ENCODE measurements at places on chromosomes 13 and 19. TPM values are rescaled to one million over a fixed set of nuclear protein-coding genes. Genes with fewer than 3 reads are reported as not detected.

The LGI4 gene
- total RNA-seq, result 0.43 TPM

The OLFM2 gene
- 2.2 TPM for total RNA-seq

The PPP2R1A gene
- 301 TPM for total RNA-seq

The CEACAM7 gene
- total RNA-seq, result not detected

The TEX29 gene
- not detected for total RNA-seq

GRCh38 chr19:14553042-14553938 lies 18.6 kb downstream of the NDUFB7 start:
- no peak for DNase-seq

DNA sequence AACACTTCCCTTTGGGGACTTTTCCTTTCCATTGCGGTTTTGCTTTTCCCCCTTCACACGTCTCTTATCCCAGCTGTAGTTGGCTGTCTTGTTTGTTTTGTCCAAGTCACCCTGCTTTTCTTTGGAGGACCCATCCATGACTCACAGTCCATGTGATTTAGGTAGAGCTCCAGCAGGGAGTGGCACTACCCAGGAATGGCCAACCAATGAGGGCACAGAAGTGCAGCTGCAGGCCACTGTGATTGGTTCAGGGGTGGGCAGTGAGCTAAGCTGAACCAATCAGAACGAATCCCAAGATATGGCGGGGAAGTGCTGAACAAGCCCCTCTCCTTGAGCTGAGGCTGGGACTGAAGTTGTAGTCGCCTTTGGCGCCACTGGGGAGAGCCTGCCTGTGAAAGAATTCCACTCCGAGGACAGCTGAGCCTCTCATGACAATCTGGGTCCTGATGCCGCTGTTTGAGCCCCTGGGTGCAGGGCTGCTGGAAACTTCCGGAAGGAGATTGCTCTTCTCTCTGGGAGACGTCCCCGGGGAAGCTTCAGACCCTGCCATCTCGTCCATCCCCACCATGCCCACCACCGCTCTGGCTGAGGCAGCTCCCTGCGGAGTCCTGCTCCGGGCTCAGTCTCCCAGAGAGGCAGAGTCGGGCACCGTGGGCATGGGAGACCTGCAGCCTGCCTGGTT lies 62.9 kb upstream of the URI1 start:
- peak; percentile 95 for DNase-seq

DNA sequence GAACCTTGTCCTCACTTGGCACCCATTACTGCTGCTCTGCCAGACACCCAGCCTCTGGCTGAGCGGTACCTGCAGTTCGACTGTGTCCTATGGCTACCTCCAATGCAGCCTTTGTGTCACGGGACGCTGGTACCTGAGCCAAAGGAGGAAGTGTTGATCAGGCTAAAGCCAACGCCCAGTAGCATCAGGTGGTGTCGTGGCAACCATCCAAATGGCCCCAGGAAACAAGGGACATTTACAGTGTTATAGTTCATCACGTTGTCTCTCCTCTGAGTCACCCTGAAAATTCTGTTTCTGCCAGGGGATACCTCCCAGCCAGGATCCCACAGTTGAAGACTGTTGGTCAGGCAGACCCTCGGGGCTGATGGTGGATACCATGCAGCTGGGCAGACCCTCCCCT lies 10.1 kb downstream of the RHPN2 start:
- DNase-seq, result peak; percentile 84

DNA sequence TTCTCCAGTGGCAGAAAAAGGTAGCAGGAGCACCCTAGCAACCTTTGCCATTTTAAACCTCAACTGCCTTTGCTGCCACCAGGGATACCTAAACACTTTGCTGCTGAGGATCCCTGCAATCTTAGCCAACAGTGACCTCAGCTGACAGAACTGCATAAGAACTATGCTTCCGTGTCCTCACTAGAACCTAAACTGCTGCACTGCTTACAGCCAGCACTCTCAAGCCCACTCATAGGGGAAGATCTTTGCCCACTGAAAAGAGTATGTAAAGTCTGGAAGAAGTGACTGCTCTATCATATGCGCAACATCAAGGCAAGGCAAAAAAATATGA lies 270.0 kb upstream of the PCDH20 start:
- no peak for DNase-seq

DNA sequence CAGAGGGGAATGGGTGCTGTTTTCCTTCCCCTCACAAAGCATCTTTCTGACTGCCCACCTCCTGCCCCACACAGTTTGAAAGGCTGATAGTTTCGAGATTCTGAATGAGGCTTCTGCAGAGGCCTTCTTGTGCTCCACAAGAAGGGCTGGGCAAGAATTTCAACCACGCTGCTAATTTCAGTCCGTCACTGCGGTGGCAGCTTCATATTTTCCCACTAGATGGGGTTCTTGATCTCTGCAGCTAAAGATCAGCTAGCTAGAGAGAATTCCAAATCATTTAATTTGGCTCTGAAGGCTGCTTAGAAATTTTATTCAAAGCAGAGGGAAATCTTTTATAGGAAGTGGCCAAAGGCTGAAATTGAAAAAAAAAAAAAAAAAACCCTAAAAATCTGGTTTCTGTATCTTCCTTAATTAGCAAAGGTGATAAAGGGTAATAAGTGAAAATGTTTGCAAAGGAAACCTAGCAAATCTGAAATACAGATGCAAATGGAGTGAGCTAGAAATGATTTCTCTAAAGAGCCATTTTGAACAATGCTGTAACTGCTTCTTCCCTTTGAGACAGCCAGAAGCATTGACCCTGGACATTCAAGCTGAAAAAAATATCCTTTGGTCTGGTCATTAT lies 38.0 kb upstream of the C13orf42 start:
- no peak for DNase-seq

- no peak for DNase-seq
These were observed 60.1 kb downstream of the KL start for GRCh38 chr13:33076001-33076992.

GRCh38 chr13:77928909-77929308 lies 10.3 kb upstream of the EDNRB start:
- DNase-seq, result no peak

DNA sequence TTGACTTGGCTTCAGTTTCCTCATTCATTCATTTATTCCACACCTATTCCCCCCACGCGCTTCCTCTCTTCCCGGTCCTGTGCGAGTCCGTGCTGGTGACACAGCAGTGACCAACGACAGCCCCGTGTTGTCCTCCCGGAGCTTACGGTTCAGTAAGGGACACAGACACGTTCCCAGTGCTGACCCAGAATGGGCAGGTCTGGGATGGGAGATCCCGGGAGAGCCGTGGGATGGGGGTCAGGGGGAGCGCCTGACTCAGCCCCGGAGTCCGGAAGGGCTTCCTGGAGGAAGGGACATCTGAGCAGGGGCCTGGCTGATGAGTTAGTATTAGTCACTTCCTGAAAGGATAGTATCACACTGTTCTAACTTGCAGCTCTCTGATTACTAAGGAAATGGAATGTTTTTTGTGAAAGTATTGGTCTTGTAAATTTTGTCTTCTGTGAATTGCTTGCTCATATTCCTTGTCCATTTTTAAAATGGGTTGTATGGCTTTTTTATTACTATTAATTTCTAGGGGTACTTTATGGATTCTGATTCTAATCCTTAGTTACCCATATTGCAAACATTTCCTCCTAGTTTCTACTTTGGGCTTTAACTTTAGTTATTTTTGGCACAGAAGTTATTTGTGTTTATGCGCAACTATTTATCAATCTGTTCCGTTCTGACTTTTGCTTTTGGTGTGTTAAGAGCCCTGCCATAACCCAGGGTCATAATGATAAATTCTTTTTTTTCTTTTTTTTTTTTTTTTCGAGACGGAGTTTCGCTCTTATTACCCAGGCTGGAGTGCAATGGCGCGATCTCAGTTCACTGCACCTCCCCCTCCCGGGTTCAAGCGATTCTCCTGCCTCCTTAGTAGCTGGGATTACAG lies 708 bp upstream of the ERCC1 start:
- DNase-seq, result peak; percentile 95

- DNase-seq, result no peak
These were observed 12.4 kb downstream of the POP4 start for GRCh38 chr19:29618434-29618833.

DNA sequence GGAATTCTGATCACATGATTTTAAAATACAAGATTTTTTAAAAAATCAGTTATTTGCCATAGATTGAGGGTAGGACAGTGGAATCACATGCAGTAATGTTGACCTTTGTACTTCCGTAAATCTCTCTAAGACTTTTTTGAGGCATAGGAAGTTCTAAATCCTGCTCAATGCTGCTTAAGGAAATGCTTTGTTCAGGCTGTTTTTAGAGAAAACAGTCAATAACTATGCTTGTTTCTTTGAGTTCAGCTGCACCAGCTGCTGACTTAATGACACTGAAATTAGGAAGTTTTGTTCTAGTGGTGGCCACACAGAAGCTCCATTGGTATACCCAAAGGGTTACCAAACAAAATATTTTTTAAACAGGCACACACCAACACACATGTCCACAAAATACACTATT lies 60.9 kb downstream of the KLF12 start:
- no peak for DNase-seq

DNA sequence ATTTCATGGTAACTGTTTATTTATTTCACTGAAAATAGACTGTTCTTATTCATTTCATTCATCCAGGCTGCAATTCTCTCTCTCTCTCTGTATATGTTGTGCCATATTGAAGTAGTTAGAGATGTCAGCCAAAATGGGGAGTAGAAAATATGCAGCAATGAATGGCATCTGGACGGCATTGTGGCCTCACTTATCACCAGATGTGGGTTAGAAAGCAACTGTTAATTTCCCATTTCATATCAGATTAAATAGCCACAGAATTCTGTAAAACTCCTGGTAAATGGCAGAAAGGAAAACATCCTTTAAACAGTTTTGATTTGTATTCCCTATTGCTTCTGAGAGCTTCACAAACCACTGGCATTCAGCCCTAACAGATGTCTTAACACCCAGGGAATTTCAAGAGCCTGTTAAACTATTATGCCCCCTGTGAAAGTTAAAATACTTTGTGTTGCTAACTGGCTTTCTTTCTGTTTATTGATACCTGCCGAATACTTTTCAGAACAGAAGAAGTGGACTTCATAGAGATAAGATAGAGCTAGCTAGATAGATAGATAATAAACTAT lies 1763.3 kb upstream of the MIR17HG start:
- DNase-seq, result peak; percentile 48

DNA sequence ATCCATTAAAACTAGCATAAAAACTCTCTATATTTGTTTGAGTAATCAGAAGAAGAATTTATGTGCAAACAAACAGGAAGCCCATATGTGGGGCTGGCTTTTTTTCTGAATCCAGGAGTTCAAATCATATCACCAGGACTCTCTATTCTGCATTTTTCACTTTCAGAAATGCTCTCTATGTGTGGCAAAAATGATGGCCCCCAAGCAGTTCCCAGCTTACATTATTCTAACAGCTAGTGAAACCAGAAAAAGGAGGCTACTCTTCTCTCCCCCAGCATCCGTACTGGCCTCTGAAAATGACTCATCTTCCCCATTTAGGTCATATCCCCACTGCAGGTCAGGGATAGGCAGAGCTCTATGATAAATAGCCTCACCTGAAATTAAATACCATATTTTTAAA lies 20.4 kb downstream of the RBM26 start:
- no peak for DNase-seq

GRCh38 chr19:55199620-55200204 lies 9.6 kb downstream of the PTPRH start:
- no peak for DNase-seq

- no peak for DNase-seq
These were observed 13.1 kb upstream of the TMEM161A start for GRCh38 chr19:19151418-19151817.

- DNase-seq, result no peak
These were observed 23.4 kb downstream of the MPND start for GRCh38 chr19:4366666-4367335.

- DNase-seq, result no peak
These were observed 36.0 kb downstream of the POLR1D start for GRCh38 chr13:27657724-27658123.

DNA sequence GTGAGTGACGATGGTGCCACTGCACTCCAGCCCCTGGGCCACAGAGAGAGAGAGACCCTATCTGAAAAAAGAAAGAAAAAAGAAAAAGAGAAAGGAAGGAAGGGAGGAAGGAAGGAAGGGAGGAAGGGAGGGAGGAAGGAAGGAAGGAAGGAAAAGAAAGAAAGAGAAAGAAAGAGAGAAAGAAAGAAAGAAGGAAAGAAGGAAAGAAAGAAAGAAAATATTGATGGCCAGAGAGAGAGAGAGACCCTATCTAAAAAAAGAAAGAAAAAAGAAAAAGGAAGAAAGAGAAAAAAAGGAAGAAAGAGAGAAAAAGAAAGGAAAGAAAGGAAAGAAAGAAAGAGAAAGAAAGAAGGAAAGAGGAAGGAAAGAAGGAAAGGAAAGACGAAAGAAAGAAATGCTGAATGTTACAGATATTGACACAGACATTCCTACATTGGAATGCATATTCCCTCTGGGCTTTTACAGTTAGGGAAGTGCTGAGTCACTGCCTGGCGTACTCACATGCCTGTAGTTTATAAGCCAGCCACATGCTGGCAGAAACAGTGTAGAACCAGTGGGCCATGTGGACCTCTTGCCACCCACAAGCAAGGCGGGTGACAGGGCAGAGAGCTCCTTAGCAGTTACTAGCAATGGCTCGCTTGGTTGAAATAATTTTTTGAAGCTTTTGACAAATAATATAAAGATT lies 34.6 kb upstream of the SLC46A3 start:
- DNase-seq, result peak; percentile 93

DNA sequence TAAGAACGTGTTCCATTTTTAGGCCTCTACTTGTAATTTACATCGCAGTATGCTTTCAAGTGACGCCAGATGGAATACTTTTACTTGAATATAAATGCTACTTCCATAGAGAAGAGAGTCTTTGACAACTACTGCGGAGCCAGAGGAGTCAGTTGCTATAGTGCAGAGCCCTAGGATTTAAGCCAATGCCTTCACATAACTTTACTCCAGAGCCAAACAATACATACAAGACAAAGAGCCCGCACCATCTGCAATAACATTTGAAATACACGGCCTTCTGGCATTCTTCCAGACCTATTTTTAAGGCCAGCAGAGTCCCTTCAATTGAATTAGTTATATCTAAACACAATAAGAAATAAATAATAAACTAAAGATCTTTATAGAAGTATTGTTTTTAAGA lies 59.4 kb downstream of the XPO4 start:
- no peak for DNase-seq

GRCh38 chr13:41032691-41033376 lies 13.7 kb upstream of the ELF1 start:
- no peak for DNase-seq

DNA sequence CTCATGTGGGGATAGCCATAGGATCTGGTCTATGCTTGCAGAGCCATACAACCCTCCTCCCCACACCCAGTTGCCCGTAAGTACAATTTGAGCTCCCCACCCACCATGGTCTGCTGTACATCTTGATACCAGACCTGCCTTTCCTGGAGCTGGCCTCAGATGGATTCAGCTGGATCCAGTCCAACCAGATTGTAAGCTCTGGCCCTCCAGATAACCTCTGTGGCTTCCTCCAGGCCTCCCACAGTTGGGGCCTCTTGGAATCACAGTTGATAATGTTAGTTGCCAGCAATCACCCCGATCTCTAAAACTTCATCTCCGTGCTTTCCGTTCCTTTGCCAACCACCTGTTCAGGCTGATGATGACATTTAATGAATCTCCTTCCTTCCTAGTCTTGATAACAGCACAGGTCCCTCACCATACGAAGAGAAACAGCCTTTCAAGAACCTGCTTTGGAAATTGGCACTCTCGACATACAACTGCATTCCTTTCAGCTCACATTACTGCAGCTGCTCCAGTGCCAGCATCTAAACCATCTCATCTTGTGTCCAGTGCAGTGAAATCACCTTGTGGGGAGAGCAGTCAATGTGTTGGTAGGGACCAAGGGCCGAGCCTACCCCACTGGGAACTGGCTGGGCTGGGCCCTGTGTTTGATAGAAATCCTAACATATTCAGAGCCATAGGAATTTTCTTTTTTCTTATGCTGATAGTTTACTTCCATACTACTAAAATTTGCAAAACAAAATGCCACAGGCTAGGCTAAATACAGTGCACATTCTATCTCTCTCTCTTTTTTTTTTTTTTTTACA lies 15.1 kb upstream of the FOXO1 start:
- DNase-seq, result peak; percentile 33
